Right atrium auricular region (tissue), 2 donors: ENCODE measurements at places on chromosomes 1 and 21.

- no peak for DNase-seq
Observed at GRCh38 chr1:213281640-213282301, 230.7 kb downstream of the RPS6KC1 start.

DNA sequence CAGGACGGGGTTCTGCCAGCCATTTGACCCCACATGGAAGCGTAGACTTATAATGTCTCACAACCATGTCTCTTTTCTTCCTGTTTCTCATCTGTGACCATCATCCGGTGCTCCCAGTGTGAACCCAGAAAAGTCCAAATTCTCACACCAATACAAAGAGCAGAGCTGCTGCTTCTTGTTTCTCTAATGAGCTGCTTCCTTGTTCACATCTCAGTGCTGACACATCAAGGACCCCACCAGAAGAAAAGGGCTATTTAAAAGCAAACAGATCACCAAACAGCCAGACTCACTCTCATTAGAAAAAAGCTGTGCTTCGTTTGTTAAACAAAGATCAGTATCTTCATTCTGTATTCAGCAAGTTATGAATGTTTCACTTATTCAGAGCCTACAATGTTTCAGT is 835 bp upstream of the LCE1D start:
- no peak for DNase-seq

DNA sequence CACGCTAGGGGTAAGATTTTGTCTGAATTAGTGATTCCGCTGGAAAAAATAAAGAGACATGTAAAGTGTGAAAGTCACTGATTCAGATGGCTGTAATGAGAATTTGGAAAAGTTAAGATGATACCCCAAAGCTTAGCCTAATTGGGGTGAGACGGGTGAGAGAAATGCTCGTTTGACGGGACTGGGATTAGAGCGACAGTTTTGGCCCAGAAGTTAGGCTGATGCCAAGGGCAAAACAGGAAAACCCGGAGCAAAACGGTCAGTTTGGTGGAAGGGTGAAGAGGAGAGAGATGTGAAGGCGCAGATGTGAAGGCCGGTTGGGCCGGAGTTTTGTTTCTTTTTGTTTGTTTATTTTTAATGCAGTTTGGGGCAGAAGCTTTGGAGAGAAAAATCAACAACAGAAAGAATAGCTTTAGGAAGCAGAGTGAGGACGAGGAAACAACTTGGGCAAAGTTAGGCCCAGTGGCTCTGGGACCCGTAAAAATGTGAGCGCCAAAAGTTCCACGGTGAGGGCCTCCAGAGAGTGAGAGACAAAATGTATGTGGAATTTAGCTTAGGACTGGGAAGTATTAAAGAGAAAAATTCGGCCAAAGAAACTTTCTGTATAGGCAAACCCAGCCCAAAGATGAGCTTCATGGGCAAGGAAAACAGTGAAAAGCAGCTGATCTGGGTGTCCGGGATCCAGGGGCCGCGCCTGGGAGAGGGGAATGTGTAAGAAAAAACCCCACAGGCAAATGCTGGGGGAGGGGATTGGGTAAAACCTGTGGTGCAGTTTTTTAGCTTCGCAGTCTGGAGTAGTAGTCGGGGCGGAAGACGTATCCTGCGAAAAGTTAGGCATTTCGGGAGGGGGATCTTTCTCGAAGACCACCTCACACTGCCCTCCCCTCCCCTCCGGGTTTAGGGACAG is 1.2 kb downstream of the DMRTA2 start:
- no peak for DNase-seq

DNA sequence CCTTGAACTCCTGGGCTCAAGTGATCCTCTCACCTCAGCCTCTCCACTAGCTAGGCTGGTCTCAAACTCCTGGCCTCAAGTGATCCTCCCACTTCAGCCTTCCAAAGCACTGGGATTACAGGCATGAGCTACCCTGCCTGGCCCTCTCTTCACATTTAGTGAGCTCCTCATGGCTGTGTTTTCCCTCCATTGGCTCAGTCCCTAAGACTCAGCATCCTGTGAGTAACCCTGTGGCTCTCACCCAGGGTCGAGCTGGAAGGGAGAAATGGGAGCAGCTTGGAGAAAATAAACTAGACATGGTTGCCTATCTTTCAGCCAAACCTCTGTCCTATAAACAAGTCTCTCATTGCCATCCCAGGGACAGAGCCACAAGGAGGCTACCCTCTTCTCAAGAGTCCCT is 17.5 kb downstream of the NCF2 start:
- no peak for DNase-seq

DNA sequence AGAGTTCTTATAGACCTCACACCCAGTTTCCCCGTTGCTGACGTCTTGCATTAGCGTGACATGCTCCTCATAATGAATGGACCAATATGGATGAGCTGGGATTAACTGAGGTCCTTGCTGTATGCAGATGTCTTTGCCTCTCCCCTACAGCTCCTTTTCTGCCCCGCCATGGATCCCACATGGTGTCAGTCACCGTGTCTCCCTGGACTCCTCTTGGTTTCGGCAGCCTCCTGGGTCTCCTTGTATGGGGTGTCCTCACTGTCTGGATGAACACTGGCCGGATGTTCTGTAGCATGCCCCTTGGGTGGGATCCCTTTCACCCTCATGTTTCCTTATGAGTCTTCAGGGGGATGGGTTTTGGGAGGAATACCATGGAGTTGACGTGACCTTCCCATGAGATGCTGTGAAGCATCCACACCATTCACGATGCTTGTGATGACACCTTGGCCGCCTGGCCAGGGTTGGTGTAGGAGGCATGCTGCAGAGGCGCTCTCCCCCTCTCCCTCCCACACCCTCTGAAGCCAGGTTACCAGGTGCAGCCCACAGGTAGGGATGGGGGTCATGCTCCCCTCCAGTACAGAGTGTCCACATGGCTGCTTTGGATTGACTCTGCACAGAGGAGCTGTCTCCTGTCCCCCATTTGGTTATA is 4.4 kb downstream of the GJC2 start:
- DNase-seq: no peak

DNA sequence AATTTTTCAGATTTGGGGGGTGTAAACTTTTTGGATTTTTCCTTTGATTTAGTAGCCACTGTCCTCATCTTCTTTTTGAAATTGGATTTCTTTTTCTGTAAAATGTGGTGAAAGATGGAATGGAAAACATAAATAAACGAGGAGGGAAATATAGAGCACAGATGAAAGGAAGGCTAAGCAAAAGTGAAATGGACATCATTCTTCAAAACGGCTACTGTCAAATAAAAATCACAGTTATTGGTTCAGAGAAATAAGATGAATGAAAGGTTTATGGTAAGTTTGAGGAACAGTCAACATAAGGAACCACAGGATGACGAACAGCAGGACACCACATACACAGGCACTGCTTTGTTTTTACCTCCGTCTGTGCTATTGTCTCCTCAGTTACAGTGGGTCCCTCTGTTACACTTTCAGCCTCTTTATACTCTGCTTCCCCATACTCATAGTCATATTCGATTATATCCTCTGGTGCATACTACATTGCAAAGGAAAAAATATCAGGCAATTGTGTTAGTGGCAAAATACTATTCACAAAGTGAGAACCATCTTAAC is 82.4 kb downstream of the COL11A1 start:
- no peak for DNase-seq

DNA sequence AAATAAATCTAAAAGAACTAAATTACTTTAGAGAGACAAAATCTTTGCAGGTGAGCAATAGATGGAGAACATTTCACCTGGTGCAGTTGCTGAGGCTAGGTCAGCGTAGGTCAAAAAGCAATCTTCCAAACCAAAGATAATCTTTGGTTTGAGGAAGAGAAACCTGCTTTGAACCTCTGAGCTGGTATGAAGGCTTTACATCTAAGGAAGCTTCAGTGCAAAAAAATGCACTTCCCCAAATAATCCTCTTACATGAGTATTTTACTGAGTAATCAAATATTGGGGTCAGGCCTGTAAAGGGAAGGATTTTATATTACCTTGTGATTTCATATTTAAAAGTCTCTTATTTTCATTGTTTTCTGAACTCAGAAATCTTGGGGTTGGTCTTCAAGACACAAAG is 223.6 kb downstream of the SRGAP2C start:
- no peak for DNase-seq

GRCh38 chr21:42607102-42607501 is 46.3 kb upstream of the PDE9A start:
- no peak for DNase-seq

DNA sequence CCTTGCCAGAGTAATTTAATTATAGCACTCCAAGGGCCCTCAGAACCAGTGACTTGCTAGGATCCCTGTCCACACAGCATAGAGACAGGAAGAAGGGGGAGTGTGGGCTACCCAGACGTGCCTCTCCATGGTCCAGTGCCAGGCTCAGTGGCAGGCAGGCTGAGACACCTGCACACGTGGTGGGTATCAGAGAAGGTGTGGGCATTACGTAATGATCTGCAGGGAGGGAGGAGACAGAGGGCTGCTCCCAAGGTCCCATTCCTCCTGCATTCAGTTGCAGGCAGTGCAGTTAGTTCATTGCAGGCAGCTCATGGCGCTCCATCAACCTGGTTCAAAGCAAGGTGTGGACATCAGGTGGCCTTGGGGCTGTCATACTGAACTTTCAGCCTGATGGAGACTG is 49.9 kb downstream of the C8B start:
- no peak for DNase-seq

DNA sequence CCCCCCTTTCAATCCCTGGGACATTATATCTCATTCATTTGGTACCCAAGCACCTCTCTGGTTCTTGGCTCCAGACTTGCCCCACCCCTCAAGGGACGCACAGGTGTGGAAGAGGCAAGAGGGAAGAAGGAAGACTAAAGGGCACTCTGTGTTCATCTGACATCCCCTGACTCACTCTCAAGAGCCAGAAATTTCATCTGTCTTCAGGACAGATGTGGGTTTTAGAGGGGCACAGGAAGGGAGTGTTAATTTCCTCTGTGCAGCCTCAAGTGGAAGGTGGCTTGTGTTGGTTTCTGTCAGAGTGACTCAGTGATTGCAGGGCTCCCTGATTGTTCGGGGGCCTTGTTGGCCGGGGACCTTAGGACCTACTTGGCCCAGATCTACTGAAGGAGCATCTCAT is 2.4 kb downstream of the C2CD4D start:
- DNase-seq: no peak

GRCh38 chr1:86741947-86742572 is 37.7 kb downstream of the SH3GLB1 start:
- DNase-seq: no peak

GRCh38 chr1:68429233-68429808 is 20.4 kb downstream of the RPE65 start:
- no peak for DNase-seq

- peak; percentile 73 for DNase-seq
Observed at GRCh38 chr1:108199781-108200686, at the start of gene SLC25A24. Gene SLC25A24, minus strand, starts transcription at chr1:108200343. Its CDS starts 205 bp downstream, at chr1:108200138.

- peak; percentile 79 for DNase-seq
Observed at GRCh38 chr1:36160949-36161485, 5.1 kb downstream of the MAP7D1 start.

DNA sequence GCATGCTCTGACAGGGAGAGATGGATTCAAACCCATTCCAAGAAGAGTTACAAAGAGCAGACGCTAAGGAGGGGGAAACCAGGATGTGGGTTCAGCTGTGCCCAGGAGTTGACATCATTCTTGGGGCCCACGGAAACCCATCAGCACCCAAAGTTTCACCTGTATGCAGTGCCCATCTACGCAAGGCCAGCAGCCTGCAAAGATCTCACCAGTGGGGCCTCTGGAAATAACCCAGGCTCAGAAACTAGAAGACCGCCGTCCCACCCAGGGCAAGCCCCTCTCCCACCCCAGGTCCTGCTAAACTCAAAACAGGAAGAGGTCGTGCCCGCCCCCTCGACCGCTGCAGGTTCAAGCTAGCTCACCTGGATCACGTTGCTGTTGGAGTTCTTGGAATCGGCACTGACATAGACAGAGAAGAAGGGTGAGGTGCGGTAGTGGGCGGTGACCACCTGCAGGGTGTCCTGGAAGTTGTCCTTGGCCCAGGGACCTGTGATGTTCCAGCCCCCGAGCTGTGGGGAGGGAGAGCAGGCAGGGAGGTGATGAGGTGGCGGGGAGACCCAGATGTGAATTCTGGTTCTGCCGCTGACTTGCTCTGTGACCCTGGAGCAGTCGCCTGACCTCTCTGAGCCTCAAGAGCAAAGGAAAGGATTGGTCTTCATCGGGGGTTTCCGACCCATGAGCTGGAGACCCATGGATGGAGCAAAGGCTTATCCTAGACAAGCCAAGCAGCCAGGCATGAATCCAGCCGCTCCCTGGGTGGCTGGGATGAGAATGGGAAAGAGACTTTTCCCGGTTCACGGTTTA is 31.7 kb downstream of the ECE1 start:
- no peak for DNase-seq

DNA sequence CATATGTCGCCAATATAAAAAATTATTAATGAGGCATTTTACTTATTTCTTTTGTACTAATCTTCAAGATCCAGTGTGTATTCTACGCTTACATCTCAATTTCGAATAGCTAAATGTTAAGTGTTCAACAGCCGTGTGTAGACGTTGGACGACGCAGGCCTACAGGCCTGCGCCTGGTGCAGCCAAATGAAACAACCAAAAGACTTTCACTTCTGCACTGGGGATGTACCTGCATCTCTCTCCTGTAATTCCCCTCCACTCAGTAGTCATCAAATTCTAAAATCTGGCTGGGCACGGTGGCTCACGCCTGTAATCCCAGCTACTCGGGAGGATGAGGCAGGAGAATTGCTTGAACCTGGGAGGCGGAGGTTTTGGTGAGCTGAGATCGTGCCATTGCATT is 76.8 kb upstream of the HNRNPU start:
- DNase-seq: no peak

DNA sequence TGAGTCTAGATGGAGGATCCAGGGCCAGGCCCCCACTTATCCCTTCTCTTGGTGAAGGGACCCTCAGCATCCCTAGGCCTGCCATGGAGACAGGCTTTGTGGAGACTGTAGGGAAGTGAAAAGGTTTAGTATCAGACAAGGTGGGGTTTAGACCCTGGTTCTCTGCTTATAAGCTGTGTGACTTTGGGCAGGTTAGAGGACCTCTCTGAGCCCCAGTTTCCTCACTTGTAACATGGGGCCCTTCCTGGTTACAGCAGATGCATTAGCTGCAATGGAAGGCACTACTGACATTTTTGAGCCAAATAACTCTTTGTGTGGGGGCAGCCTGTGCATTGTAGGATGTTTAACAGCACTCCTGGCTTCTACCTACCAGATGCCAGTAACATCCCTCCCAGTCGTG is 22.7 kb downstream of the PADI2 start:
- no peak for DNase-seq

DNA sequence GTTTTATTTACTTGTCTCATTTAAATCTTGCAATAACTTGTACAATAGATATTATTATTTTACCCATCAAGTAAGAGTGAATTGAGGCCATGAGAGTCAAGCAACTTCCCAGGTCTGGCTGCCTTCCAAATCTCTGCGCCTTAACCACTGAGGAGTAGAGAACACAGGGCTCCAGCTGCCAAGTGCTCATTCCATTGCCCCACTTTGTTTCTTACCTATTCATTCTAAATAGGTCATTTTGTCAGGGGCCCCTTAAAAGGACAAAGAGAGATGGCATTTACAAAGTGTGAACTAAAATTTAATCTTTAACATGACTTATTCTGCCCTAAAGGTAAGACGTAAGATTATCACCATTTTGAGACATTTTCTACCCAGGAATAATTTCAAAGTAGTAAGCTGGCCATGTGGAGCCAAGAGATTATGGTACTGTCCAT is 3.5 kb downstream of the PPP1R15B start:
- peak; percentile 89 for DNase-seq
